ENCODE measurements at places on chromosomes 3 and 15.
A peak's percentile ranks its signal among the peaks of the same experiment; 100 is the strongest.

- DNase-seq = no peak
These were observed 210.8 kb downstream of the STT3B start for GRCh38 chr3:31743331-31744089.

DNA sequence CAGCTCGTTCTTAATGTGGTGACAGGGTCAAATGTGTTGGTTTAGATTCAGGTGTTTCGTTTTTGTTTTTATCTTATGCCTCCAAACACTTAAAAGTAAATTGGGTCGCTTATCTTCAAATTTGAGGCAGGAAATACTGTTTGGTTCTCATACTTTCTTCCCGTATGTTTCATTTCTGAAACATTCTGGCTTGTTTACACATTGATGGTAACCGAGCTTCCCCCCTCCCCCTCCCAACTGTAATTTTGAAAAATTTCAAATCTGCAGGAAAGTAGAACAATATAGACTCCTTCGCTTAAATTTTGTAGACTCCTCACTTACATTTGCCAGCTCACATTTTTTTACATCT lies 64.9 kb downstream of the CMTM8 start:
- DNase-seq = no peak

GRCh38 chr15:97748576-97748975 lies 211.9 kb upstream of the ARRDC4 start:
- no peak for DNase-seq

GRCh38 chr3:189466004-189466403 lies 165.2 kb upstream of the TP63 start:
- no peak for DNase-seq

DNA sequence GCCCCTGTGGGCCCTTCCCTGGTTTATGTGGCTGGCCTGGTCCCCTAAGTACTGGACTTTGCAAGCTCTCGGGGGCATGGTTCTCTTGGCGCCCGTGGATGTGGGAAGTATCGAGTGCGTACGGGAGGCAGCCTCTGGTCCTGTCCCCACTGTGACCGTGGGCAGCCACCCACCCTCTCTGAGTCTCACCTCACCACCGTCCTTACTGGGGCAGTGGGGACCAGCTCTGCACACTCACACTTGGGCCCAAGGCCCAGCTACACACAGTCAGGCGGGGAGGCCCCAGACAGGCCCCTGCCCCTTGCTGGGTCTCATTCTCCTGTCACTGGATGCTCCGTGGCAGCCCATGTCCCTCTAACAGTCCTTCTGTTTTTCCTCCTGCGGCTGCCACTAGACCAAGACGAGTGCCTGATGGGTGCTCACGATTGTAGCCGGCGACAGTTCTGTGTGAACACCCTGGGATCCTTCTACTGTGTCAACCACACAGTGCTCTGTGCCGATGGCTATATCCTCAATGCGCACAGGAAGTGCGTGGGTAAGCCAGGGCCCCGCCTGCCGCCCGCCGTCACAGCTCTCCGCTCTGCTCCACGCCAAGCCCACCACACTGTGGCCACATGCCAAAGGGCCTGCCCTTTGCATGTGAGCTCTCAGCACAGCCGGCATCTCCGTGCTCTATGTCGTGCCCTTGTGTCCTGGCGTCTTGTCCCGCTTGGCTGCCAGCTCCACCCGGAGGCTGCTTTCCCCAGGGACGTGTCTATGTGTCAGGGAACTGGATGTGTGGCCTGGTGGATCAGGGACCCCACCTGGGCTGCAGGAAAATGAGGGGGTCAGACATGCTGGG lies 72.7 kb downstream of the FBLN2 start:
- no peak for DNase-seq

GRCh38 chr3:179750720-179751328 lies 98.0 kb downstream of the USP13 start:
- no peak for DNase-seq

GRCh38 chr3:10753964-10754363 lies 62.1 kb upstream of the SLC6A11 start:
- DNase-seq = peak; percentile 73

All from activated effector memory CD4-positive, alpha-beta T cell treated with anti-CD3 and anti-CD28 coated beads, Interleukin-2, amount 50 U/mL, for 16 hours (primary cell).